ENCODE measurements at places on chromosomes 1 and 21. TPM values are rescaled to one million over a fixed set of nuclear protein-coding genes. Genes with fewer than 3 reads are reported as not detected.

Gene BMP8B
- 1.5 TPM for total RNA-seq

Gene SH2D5
- 0.09 TPM for total RNA-seq

Gene FHAD1
- 0.49 TPM for total RNA-seq

Gene GBP6
- total RNA-seq = 2.8 TPM

Gene AKR1A1
- total RNA-seq = 155 TPM

Gene SAMD11
- total RNA-seq = 0.12 TPM

Gene RGS13
- not detected for total RNA-seq

- no peak for DNase-seq
Measured at GRCh38 chr1:42311138-42311537, 23.9 kb downstream of the FOXJ3 start.

DNA sequence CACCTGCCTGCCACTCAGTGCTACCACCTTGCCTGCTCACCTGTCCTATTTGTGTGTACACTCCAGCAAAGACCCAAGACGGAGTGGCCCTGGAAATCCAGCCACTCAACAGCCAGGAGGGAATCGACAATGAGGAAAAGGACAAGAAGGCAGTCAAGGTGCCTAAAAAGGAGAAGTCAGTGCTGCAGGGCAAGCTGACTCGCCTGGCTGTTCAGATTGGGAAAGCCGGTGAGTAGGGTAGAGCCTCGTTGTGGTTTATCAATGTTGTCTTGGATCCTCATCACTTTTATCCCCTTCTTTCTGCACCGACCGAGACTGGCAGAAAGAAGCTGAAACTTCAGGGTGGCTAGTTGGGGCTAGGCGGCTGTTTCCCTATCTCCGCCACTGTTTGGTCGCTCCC is 61.4 kb upstream of the LAX1 start:
- DNase-seq = no peak

- no peak for DNase-seq
Measured at GRCh38 chr21:14076143-14076806, 134.5 kb downstream of the LIPI start.

- DNase-seq = no peak
Measured at GRCh38 chr1:85692730-85693314, 15.4 kb downstream of the ZNHIT6 start.

GRCh38 chr1:179144626-179145025 is 62.8 kb downstream of the TOR3A start:
- no peak for DNase-seq

GRCh38 chr1:53311702-53312305 is 16.1 kb downstream of the LRP8 start:
- no peak for DNase-seq

DNA sequence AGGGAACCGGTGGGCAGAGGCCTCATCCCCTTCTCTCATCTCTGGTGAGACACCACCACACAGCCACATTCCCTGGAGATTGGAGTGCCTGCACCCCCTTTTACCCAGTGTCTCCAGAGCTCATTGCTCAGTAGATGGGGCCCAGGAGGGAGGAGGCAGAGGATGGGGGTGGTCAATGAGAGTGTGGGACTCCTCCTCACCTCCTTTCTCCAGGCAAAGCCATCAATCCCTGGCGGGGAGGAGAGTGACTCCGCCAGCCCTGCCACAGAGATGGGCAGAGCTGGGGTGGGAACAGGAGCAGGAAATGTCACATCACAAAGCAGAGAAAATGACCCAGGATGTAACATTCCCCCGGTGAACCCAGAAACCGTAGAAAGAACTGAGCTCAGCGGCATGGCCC is 117.2 kb downstream of the MATN1 start:
- DNase-seq = no peak

DNA sequence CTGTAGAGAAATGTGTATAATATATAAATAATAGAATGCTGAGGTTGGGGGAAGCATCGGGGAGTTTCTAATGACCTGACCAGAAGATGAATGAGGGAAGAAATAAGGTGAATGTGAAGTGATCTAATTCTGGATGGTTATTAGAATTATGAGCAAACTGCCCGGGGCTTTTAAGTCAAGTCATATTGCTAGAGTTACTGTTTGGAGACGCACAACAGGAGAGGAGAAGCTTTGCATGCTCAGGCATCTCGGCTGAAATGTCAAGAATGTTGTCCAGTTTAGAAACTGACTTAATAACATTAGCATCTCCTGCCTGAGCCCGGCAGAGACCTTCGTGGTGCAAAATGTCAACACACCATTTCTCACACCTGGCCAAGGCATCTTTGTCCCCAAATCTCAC is 119.1 kb downstream of the RRAGC start:
- DNase-seq = no peak

DNA sequence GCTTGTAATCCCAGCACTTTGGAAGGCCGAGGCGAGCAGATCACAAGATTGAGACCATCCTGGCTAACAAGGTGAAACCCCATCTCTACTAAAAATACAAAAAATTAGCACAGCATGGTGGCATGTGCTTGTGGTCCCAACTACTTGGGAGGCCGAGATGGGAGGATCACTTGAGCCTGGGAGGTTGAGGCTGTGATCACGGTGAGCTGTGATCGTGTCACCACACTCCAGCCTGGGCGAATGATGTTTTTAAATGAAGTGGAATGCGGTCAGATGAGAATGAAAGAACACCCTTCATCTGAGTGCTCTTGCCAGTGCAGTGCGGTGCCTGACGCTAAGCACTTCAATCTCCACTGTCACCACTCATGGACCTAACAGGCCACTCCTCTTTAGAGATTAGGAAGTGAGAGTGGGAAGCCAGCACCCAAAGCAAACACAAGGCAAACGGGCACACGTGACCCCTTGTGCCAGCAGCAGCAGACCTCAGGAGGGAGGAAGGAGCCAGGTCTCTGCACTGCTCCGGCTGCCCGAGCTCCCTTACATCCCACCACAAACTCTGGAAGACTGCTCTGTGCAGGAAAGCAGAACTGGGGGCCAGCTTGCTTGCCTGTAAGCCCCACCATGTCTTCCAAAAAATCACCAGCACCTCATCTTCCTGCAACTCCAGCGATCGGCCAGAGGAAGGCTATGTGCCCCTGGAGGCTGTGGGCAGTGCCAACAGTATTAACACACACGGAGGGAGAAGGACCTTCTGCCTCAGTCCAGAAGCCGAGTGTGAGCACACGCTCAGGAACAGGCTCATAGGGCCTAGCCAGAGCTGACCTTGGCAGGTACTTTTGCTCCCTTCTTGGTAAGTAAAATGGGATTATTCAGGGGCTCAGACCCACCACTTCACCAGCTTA is 9.7 kb downstream of the CTNNBIP1 start:
- no peak for DNase-seq

DNA sequence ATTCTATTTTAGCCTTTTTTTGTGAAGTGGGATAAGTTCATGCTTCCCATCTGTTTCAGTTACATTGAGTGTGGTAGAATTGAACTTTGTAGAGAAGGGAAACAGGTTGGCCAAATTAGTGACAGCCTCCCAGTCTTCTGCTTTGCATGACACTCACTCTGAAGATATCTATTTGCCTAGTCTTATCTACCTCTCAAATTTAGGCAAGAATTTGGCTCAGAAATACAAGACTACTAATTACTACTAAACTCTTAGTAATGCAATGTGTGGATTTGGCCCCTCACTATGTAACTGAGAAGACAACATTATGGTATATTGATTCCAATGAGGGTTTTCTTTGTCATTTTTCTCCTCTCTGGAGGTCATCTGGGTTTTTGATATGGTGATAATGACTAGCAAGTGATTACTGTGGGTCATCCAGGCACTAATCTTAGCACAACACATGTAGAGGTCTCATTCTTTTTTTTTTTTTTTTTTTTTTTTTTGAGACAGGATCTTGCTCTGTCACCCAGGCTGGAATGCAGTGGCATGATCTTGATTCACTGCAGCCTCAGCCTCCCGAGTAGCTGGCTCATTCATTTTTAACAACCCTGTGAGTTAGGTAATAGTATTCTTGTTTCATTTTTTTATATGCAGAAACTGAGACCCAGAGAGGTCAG is 6.3 kb downstream of the FAM20B start:
- DNase-seq = no peak

- DNase-seq = no peak
Measured at GRCh38 chr1:29094954-29095353, 28.7 kb downstream of the TMEM200B start.

- no peak for DNase-seq
Measured at GRCh38 chr1:22038036-22038435, 14.5 kb upstream of the CDC42 start.

DNA sequence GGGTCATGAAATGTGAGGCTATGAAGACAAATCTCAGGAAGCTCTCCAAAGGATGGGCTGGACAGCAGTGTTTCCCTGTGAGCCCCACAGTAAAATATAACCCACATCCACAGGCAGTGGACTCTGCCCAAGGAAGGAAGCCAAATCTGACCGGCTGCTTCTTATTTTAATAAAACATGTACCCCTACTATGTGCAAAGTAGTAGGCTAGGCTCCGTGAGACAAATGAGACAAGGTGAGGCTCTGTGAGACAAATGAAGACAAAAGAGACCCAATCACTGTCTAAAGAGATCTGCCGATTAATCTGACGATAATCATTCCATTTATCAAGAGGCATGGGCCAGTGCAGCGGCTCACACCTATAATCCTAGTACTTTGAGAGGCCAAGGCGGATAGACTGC is 2.1 kb downstream of the ASAP3 start:
- no peak for DNase-seq

- DNase-seq = no peak
Measured at GRCh38 chr21:45847870-45848269, 133.7 kb upstream of the COL6A1 start.

- no peak for DNase-seq
Measured at GRCh38 chr21:44557491-44558328, 885 bp downstream of the KRTAP10-3 start.

DNA sequence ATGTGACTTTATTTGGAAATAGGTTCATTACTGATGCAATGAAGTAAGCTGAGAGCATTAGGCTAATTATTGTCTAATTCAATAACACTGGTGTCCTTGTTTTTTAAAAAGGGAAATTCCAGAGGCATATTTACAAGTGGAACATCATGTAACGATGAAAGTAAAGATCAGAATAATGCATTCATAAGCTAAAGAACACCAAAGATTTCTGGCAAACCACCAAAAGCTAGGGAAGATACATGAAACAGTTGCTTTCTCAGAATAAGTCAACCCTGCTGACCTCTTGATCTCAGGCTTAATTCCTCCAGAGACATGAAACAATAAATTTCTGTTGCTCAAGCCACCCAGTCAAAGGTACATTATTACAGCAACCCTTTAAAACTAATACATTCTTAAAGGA is 20.3 kb upstream of the IFI16 start:
- DNase-seq = no peak

DNA sequence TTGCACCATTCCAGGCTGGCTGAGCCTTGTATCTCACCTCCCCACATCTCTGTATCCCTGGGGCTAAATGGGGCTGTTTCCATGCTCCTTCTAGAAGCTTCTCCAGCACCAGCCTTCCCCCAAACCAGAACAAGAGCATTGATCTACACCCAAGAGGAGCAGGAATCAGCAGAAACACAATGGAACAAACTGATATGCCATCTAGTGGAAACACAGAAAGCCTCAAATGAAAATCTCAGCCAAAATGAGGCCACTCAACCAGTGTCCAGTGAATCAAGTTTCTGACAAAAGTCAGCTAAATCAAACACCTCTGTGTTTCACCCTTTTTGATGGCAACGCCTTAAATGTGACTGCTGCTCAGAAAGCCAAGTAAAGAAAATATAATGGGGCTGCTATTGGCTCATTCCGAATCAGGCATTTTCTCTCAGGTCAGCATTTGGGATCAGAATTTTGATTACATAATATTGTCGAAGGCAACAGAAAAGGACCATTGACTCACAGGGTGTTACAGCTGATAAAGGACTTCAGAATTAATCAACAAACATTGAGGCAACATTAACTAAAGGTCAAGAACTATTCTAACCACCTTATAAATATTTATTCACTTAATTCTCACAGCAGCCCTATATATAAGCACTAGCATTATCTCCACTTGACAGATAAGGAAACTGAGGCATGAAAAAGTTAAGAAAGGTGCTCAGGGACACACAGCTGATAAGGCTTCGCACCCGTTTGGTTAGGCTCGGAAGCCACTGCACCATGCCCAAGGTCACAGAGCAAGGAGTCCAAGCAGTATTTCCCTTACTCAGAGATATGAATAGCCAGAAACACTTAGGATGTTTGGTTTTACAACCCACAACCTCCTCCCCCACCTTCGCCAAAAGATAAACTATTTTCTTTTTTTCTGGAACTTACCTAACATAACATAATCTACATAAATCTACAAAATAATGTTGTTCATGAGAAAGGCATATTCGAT is 85.8 kb upstream of the KCNJ15 start:
- no peak for DNase-seq

DNA sequence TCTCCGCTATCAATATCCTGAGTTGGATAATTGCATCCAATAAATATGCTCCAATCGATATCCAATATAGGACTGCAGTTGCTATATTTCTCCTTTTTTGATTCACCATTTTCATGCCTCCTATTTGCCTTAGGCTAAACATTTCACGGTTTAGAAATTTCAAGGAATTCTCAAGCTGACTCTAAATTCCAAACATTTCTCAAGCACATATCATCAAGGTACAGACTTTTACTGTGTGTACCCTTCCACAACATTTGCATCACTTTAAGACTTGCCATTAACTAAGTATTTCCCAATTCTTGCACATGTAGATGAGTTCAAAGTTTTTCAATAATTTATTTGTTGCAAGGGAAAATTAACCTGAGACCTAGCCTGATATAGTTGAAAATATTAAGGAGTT is 795.2 kb upstream of the TMPRSS15 start:
- DNase-seq = no peak
